ENCODE measurements at places on chromosomes 13 and 19.

DNA sequence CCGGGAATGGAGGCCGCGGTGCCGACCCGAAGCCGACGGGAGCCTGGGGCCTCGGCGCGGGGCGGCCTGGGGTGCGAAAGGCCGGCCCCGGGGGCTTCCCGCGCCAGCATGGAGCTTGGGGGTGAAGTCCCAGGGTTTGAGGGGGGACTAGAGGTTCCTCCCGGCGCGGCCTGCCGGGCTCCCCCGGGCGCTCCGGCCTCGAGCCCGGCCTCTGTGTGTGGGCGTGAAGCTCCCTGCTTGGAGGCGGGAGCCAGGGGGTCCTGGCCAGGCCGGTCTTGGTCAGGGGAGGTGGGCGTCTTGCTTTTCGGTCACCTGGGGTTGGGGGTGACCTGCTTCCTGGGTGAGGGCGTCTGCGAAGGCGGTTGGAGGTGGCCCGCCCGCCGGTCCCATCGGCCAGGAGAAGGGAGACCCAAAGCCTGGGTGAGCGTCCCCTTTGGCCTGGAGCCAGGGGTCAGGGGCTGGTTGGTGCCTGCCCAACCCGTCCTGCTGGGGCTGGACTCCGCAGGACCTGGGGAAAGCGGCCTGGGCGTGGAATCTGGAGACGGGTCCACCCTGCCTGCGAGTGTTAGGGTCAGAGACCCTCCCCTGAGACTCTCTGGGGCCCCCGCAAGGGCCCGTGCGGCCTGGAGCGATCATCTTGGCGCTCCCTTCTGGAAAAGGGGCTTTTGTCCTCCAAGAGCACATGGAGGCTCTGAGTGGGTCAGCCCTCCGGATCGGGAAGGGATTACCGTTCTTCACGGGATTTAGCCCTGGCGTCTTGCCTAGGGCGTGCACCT, 535 bp downstream of the BSG start:
- DNase-seq: no peak

GRCh38 chr13:73984949-73985691, 149.1 kb downstream of the KLF12 start:
- no peak for DNase-seq

DNA sequence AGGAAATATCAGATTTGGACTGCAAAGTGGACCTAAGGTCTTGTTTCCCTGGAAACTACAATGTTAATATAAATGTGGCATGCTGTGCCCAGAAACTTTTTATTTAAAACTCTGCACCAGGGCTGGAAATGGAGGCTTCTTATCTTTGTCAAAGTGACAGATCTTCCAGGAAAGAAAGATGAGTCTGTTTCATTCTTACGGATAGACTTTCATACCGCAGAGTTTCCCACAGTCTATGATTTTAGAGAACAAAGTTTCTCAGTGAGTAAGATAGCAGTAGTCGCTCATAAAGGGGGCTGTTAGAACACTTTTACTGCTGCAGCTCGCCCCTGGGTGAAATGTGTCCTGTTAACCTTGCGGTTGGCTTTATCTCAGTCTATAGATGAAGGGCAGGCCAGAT, 6.7 kb downstream of the CLEC11A start:
- DNase-seq: no peak

- DNase-seq: no peak
Observed at GRCh38 chr19:39497996-39498797, 550 bp upstream of the DLL3 start.

DNA sequence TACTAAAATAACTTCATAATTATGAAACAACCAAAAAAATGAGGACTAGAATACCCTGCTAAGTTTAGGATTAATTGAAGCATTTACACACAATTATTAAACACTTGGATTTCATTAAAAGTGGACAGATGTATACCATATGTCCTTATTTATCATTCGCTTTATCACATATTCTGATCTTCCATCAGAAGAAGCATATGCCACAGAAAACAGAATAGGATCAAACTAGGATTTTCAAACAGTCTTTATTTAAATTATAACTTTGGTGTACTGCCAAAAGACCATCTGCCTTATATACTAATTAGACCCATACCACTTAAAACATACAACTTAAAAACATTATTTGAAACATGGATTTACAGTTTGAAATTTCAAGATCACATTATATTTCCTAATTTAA, 727.1 kb upstream of the KLHL1 start:
- no peak for DNase-seq

- DNase-seq: no peak
Observed at GRCh38 chr13:90553159-90553558, 794.3 kb upstream of the MIR17HG start.

GRCh38 chr13:35014606-35015213, 72.6 kb downstream of the NBEA start:
- no peak for DNase-seq

GRCh38 chr13:108325863-108326262, 56.3 kb downstream of the TNFSF13B start:
- no peak for DNase-seq

GRCh38 chr19:49677231-49677900, at the start of gene PRMT1:
Gene PRMT1 (plus strand): TSS chr19:49677271. CDS start chr19:49677281, 10 bp downstream.
- DNase-seq: no peak

DNA sequence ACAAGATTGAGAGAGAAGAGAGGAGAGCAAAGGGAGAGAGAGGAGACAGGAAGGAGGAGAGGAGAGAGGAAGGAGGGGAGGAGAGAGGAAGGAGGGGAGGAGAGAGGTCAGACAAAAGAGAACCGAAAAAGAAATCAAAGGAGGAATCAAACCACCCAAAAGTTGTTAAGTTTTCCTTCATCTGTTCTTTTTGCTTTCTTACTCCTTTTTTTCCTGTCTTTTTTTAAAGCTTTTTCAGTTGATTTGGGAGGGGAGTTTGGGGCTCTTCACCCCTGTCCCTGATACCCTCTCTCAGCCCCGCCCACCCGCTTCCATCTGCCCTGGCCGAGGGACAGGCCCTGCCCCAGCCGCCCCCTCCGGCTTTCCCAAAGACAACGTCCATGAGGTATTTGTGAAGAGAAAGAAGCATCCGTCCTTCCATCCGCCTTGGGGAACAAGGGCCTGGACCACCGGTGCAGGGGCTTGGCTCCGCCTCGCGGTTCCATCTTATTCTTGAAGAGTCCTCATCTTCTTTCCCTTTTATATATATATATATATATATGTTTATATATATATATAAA, 13.3 kb downstream of the ZNF574 start:
- no peak for DNase-seq

DNA sequence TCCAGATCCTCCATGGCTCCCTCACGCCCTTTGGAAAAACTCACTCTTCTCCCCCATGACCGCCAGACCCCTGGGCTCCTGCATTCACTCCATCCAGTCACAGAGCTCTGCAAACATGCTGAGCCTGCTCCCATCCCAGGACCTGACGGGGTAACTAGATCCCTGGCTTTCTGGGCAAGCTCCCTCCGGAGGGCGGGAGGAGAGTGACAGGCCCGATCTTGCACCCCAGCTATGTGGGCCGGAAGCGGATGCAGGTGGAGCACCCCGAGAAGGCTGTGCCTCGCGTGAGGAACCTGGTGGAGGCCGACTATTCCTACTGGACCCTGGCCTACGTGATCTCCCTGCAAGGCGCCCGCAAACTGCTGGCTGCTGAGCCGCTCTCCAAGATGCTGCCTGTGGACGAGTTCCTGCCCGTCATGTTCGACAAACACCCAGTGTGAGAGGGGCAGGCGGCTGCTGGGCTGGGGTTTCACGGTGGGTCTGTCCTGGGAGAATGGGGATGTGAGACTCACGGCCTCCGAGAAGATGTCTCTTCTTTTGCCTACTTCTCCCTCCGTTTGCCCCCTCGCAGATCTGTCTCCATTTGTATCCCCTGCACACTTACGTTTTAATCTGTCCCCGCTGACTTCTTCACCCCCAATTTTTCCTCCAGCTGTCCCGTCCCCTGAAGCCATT, 25.2 kb downstream of the COLGALT1 start:
- DNase-seq: no peak

GRCh38 chr19:18735752-18736151, 52.3 kb downstream of the CRTC1 start:
- DNase-seq: no peak

GRCh38 chr19:35909684-35910035, 1.6 kb upstream of the TYROBP start:
- DNase-seq: no peak

DNA sequence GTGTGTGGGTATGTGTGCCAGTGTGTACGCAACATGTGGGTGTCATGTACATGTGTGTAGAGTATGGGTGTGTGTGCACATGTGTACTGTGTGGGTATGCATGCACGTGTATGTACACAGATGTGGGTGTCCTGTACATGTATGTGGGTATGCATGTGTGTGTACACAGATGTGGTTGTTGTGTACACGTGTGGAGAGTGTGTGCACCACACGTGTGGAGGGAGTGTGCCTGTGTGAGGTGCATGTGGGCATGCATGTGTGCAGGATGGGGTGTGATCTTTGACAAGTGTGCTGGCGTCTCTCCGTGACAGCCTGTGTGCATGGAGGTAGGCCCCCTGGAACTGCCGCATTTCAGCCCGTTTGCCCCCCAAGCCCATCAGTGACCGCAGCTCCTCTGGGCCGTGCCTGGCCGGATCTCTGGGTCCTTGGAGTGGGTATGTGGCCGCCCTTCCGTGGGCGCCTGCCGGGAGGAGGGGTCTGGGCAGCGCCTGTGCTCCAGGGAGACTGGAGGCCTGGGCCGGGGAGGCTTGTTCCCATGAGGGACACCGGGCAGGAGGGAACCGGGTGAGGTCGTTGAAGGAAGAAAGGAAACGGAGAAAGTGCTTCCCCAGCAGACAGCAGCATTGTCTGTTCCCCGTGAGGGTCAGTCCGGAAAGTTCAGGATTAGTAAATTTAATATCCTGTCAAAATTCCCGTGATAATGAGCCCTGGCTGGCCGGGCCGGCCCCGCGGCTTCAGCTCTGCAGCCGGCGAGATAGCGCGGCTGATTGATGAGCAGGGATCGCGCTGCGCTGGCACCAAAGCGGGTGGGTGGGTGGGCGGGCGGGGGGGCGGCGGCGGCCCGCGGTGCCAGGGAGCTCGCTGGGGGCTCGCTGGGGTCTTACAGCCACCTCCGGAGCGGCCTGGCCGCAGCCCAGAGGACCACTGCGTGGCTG, 91.1 kb upstream of the SOX1 start:
- DNase-seq: no peak

GRCh38 chr13:113364901-113365582, 1.1 kb upstream of the GRTP1 start:
- no peak for DNase-seq

- DNase-seq: no peak
Observed at GRCh38 chr13:39315796-39316195, 277.5 kb downstream of the NHLRC3 start.

DNA sequence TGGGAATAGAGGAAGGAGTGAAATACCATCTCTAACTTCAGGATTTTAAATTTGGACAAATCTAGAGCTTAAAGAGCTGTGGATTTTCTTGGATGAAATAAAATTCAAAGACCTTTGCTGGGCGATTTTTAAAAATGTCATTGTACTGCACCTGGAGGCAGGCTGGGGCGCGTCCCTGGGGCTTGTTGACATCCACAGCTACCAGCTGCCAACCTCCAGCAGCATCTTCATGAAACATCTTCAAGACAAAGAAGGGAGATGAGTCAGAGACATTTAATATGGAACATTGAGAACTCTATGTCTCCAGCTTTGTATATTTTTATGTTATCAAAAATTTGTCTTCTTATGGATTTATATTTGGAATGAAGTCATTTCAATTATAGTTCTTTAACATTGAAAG, 132.5 kb downstream of the NALCN start:
- no peak for DNase-seq

- no peak for DNase-seq
Observed at GRCh38 chr13:31775148-31775547, 35.8 kb downstream of the RXFP2 start.

DNA sequence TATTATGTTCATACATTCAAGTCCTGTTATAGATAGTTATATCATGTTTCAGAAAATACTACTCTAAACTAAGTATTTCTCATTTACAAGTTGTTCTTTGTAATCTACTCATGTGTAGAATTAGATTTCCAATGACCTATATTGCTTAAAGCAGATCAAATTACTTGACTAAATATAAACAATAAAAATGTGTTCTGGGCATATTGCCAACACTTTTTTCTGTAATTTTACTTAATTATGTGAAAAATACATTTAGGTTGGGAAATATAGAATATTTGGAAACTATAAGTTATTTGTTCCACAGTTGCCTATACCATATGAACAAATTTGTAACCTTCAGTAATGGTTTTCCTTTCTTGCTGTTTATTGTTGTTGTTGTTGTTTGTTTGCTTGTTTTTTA, 275.2 kb upstream of the PCDH9 start:
- no peak for DNase-seq

- DNase-seq: no peak
Observed at GRCh38 chr19:35790981-35791813, 15.8 kb downstream of the ARHGAP33 start.

DNA sequence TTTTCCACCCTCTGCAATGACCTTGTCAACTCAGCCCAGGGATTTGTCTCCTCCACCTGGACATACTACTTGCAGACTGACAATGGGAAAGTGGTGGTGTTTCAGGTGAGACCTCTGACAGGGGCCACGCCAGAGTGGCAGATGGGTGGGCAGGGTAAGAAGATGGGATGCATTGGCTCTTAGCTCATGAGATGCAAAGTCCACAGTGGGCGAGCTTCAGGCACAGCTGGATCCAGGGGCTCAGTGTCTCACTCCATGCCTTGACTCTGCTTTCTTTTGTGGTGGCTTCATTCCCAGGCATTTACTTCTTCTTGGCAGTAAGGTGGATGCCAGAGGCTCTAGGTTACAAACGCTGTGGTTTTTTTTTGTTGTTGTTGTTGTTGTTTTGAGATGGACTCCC, 3.4 kb downstream of the TMEM59L start:
- DNase-seq: no peak

DNA sequence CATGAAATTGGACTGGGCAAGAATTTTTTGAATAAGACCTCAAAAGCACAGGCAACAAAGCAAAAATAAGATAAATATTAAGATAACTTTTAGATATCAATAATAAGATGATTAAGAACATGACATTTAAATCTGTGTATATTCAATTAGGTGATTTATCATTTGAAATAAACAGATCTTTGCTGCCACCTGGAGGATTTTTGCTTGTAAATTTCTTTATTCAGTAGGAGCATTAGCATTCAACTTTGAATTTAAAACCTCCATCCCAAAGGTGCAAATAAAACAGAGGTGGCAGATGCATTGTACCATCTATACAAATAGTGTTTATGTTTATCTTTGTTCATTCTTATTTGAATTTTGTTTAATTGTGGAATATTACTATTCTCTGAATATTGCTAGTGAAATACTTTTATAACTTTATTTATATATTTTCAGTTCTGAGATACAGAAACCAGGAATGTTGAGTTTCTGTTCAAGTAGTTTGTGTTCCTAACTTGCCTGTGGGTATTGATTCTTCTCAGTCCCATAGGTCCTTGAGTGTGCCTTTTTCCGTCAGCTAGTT, 20.9 kb downstream of the COG6 start:
- no peak for DNase-seq

GRCh38 chr19:50968716-50969412, 527 bp downstream of the KLK6 start:
- DNase-seq: no peak

- no peak for DNase-seq
Observed at GRCh38 chr13:28699246-28699645, 19.5 kb downstream of the SLC46A3 start.

DNA sequence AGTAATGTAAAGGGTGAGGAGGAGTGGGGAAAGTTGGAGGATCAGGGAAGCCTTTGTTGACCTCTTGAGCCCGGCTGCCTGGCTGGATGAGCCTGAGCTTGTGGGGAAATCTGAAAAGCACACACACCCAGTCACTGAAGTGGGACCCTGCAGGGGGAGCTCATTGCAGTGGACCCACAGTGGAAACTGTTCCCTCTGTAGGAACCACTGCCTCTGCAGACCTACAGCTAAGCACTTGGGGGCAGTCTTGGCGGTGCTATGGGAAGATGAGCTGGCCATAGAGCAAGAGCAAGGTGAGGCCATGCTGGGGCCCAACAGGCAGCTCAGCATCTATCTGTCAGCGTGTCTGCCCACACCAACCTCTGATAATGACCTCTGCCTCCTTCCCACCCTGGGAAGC, 294.8 kb downstream of the TSHZ3 start:
- DNase-seq: peak; percentile 27
